Omental fat pad (tissue), 4 donors: ENCODE measurements at places on chromosomes 2 and 18. TPM values are rescaled to one million over a fixed set of nuclear protein-coding genes. Genes with fewer than 3 reads are reported as not detected.
A peak's percentile ranks its signal among the peaks of the same experiment; 100 is the strongest.

The LYG2 gene
- not detected for total RNA-seq

- no peak for DNase-seq
These were observed 171.9 kb upstream of the GATA6 start for GRCh38 chr18:21997207-21998143.

GRCh38 chr2:81196383-81196851 lies 891.9 kb upstream of the LRRTM1 start:
- DNase-seq = no peak

- no peak for DNase-seq
These were observed 68.8 kb upstream of the TMEM87B start for GRCh38 chr2:111986116-111986900.

The AQP12B gene
- total RNA-seq = not detected

DNA sequence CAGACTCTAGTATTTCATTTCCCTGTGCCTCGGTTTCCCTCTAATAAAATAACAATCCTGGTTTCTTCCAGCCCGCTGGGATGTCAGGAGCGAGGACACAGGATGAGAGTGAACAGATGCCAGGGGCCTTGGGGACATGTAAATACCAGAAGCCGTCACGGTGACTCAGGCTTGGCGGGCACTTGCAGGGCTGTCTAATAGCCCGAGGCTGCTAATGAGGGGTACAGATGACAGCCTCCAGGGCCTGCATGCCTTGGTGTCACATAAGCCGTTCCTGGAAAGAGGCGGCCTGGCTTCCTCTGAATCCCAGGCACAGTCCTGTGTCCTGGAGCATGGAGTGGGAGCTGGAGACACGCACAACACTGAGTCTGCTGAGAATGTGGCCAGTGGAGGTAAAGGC lies 28.2 kb downstream of the HS1BP3 start:
- DNase-seq = no peak

The IWS1 gene
- 29.0 TPM for total RNA-seq

DNA sequence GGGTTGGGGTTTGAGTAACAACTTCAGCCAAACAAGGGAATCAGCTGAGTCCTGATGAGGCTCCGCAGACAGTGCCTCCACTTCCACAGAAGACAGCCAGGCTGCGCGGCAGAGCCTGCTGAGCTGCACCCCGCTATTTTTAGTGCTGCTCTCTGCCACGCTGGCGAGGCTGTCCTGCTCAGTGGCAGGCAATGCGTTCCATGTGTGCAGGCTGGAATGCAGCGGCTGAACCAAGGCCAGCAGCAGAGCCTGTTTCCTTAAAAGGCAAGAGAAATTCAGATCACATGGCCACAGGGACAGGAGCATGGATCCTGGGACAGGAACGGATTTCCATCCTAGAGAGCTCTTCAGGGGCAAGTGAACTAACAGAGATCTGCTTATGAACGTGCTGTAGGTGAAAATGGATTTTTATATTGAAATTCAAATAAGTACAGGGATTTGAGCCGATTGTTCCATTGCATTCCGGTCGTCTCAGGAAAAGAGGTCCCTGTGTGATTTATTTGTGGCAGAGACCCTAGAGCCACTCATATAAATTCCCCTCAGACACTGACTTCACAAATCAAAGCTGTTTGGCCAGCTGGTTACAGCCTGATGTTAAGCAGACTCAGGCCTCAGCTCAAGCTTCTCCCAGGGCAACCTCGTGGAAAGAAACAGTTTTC lies 98.7 kb downstream of the COL6A3 start:
- no peak for DNase-seq

The MYL12A gene
- 393 TPM for total RNA-seq

GRCh38 chr2:79171348-79171958 lies 11.9 kb upstream of the REG3A start:
- no peak for DNase-seq

DNA sequence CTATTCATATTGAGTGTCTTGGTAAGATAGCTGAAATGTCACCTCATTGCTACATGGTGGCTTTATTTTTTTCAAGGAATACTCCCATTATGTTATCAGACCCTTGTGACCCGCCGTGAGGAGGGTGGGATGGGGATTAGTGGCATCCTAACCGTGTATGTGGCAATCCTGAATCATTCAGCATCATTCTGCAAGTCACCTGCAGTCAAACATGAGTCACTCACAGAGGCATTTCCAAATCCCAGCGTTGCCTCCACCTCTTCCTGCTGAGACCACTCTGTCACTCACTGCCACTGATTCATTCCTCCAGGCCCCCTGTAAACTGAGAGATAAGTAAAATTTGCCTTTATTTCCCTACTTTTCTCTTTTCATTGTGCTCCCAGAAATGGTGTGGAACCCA lies 307.4 kb upstream of the KLHL29 start:
- no peak for DNase-seq

GRCh38 chr18:73563345-73563744 lies 584.3 kb downstream of the FBXO15 start:
- no peak for DNase-seq

The ACVR1C gene
- total RNA-seq = 37.0 TPM

DNA sequence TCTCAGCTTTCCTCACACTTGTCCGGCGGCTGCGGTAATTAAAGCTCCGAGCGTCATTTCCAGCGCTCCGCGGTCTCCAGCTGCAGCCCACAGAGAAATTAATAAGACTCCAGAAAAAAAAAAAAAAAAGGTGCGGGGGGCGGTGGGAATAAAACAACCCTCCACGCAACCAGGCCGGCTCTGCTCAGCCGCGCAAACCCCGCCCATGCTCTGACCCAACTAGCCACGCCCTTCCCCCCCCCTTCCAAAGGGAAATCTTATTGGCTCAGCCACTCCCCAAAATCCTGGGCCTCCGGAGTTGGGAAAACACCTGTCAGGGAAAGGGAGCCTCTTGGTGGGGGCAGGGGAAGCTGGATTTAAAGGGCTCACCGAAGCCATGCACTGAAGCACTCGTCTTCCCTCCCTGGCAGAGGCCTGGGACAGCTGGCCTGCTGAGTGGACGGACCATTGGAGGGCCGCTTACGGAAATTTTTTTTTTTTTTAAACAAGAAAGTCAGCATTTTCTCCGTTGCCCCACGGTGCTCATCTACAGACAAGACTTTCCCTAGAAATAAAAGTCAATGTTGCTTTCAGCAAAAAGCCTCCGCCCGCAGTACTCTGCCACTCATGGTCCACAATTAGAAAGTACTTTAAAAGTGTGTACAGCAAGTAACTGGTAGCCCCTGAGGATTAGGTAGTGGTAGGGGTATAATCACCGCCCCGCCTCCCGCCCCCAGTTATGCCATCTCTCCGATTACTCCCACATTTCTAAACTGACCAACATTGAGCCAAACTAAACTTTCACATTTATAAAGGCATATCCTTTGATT lies 674 bp upstream of the ERBB4 start:
- DNase-seq = peak; percentile 52

The RPL31 gene
- total RNA-seq = 1,447 TPM

DNA sequence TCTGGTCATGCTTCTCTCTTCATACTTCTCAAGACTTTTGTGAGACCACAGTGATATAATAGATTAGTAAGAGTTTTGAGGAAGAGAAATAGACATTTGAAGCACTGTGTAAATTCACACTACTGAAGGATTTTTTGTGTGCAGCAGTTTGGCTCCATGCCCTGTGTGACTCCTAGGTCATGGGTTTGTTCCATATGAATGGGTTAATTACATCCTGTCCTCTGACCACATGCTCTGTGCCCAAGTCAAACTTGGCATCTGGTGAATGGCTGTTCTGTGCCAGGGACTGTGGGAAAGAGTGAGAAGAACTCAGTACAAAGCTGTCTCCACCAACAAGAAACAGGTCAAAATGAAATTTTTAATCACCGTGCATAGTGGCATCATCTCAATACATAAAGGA lies 304.0 kb downstream of the LNPK start:
- DNase-seq = no peak

DNA sequence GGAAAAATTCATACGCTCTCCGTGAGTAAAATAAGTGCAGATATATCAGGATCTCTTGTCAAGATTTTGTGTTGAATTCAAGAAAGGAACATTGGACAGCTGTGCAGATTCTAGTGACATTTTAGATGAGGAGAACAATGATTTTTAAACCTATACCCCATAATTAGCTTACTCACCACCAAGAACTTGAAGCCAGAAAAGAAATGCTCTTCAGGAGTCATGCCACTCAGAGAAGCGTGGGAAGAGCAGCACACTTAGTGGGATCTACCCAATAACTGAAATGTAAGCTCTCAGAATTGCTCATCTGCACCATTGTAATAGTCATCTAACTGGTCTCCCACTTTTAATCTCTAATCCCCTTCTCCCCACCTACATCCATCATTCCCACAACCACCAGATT lies 9.2 kb upstream of the ERMN start:
- no peak for DNase-seq

- no peak for DNase-seq
These were observed 64.8 kb downstream of the CYP26B1 start for GRCh38 chr2:72082887-72083286.

- no peak for DNase-seq
These were observed 156.2 kb upstream of the KCNH7 start for GRCh38 chr2:162994718-162995117.

- no peak for DNase-seq
These were observed 232.7 kb upstream of the UBE2E3 start for GRCh38 chr2:180747728-180748127.

DNA sequence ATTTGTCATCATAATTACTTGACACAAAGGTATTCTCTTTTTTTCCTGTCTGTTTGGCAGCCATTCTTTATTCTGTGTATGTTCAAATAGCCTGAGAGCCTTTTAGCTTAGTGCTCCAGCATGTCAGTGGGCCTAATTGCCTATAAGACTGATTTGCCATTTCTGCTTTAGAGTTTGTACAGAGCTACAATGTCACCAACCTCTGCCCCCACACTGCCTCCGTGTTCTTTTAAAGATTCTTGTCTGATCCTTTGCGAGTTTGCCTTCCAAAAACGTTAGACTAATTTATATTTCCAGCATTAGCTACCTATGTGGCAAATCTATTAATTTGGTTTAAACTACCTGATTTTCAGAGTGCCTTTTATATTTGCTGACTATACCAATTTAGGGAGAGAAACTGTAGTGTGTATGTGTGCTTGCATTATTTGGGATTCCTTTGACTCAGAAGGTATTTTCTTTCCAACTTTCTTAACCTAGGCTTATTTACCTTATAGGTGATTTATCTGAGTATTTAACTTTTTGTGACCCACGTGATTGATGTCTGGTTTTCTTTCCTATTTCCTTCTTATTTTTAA lies 70.8 kb downstream of the FAM117B start:
- DNase-seq = no peak
